ENCODE measurements at places on chromosomes 11 and 22.

- H3K27me3 ChIP-seq: peaks cover 7% of the 10 kb centered on the region
- H3K27ac ChIP-seq: no peak overlapping the region
- no peaks in the 10 kb centered on the region for H3K36me3 ChIP-seq
- no peak overlapping the region for H3K4me3 ChIP-seq
Observed at GRCh38 chr11:132134322-132134721, 763.9 kb downstream of the NTM start.

DNA sequence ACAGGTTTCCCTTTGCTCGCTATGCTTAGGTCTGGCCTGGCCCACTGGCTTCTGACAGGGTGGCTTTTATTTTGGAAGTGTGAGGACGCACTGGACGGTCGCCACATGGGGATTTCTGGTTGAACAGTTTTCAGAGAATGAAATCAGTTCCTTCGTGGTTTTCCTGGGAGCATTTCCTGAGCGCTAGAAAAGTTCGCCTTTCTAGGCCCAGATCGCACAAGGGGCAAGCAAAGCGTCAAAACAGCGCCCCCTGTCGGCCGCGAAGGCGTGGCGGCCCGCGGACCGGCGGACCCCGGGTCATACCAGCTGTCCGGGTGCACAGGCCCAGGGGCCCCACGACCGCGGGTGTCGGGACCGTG, 12.7 kb upstream of the CYP2R1 start:
- no peaks in the 10 kb centered on the region for H3K36me3 ChIP-seq
- H3K27me3 ChIP-seq: peaks cover 4% of the 10 kb centered on the region
- peaks cover 16% of the 10 kb centered on the region for H3K4me1 ChIP-seq
- no peak overlapping the region for H3K27ac ChIP-seq

GRCh38 chr11:93324500-93324899, 6.0 kb upstream of the DEUP1 start:
- DNase-seq: no peak
- no peak overlapping the region for H3K4me3 ChIP-seq
- no peaks in the 10 kb centered on the region for H3K27me3 ChIP-seq
- no peaks in the 10 kb centered on the region for H3K36me3 ChIP-seq
- no peak overlapping the region for H3K27ac ChIP-seq

- no peaks in the 10 kb centered on the region for H3K27me3 ChIP-seq
- no peak for DNase-seq
- peaks cover 44% of the 10 kb centered on the region for H3K36me3 ChIP-seq
- H3K27ac ChIP-seq: peak overlapping the region; percentile 58
- peak overlapping the region; percentile 66 for H3K4me3 ChIP-seq
Observed at GRCh38 chr11:57325735-57326048, 940 bp upstream of the TNKS1BP1 start.

- DNase-seq: no peak
- peaks cover 7% of the 10 kb centered on the region for H3K4me1 ChIP-seq
- no peaks in the 10 kb centered on the region for H3K36me3 ChIP-seq
- no peaks in the 10 kb centered on the region for H3K27me3 ChIP-seq
- H3K27ac ChIP-seq: no peak overlapping the region
Observed at GRCh38 chr11:13663631-13664071, 4.8 kb upstream of the FAR1 start.

DNA sequence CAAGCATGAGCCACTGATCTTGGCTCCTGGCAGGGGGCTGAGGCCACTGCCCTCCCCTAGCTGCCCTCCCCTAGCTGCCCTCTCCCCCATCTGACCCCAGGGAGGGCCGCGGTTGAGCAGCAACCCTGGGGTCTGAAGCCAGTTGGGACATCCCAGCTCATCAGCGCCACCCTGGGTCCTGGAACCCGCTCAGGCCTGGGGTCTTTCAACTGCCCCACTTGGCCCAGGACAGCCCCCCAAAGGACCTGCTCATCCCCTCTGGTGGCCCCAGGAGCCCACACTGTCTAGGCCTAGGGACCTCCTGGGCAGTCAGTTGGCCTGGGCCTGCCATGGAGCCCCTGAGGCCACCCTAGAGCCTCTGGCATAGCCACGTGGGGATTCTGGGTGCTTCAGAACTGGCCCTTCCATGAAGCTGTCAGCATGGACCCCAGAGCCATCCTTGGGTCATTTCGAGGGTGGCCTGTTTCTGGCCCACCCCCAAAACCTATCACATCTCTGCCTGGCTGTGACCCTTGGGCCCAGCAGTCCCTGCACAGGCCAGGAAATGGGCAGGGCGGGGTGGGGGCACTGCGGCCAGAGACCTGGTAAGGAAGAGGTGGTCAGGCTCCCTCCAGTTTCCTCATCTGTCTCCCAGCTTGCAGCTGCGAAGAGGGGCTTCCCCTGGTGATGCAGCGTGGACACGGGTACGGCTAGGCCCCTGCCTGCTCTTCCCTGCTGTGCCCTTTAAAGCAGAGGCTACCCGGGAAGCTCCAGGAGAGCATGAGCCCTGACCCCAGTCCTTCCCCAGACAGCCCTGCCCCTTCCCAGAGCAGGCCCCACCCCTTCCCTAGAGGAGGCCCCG, 37.9 kb downstream of the MUC2 start:
- H3K4me3 ChIP-seq: no peak overlapping the region
- H3K36me3 ChIP-seq: no peaks in the 10 kb centered on the region

DNA sequence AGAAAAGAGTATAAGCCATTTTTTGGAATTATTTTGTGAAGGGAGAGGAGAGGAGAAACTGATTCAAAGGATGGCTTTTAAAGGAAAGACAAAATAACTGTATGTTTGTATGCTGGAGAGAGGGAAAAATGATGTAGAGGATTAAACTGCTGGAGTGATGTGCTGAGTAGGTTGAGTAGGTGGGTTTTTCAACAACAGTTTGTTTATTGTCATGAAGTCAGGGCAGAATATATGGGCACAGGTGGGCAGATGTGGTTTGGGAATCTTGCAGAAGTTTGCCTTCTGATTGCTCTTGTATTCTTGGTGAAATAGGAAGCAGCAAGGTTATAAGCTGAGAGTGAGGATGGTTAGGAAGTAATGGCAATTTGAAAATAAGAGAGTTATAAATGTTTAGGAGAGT, 12.1 kb downstream of the SYT9 start:
- H3K4me3 ChIP-seq: no peak overlapping the region
- no peaks in the 10 kb centered on the region for H3K4me1 ChIP-seq
- H3K27me3 ChIP-seq: peaks cover 3% of the 10 kb centered on the region

DNA sequence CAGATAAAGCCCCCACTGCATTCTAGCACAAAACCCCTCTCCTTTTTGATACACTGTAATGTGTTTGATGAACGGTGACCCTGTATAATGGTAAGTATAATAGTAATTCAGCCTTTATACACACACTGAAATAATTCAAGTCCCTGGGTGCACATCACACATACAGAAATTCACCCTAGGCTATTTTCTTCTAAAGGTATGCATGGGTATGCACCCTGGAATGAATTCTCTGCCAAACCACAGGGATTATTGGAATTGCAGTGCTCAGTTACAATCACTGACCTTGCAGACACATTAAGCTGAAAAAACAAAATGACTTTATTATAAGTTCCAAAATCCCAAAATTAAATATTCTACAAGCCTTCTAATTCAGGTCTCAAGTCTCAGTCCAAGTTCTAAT, 245.9 kb upstream of the FAT3 start:
- no peaks in the 10 kb centered on the region for H3K4me1 ChIP-seq
- H3K36me3 ChIP-seq: no peaks in the 10 kb centered on the region
- H3K4me3 ChIP-seq: no peak overlapping the region
- no peak for DNase-seq
- no peak overlapping the region for H3K27ac ChIP-seq

GRCh38 chr22:46471901-46472721, 65.3 kb downstream of the CELSR1 start:
- H3K4me1 ChIP-seq: peaks cover 8% of the 10 kb centered on the region
- DNase-seq: no peak
- H3K4me3 ChIP-seq: no peak overlapping the region
- no peaks in the 10 kb centered on the region for H3K36me3 ChIP-seq

GRCh38 chr11:64226507-64227051, 505 bp downstream of the NUDT22 start:
- DNase-seq: peak; percentile 76
- H3K27ac ChIP-seq: no peak overlapping the region
- no peaks in the 10 kb centered on the region for H3K27me3 ChIP-seq
- H3K36me3 ChIP-seq: peaks cover 26% of the 10 kb centered on the region

- no peaks in the 10 kb centered on the region for H3K27me3 ChIP-seq
- no peak overlapping the region for H3K4me3 ChIP-seq
- DNase-seq: no peak
- H3K36me3 ChIP-seq: peaks cover 10% of the 10 kb centered on the region
Observed at GRCh38 chr11:1302461-1303125, 6.8 kb downstream of the TOLLIP start.

- H3K27ac ChIP-seq: no peak overlapping the region
- H3K4me3 ChIP-seq: no peak overlapping the region
- no peaks in the 10 kb centered on the region for H3K36me3 ChIP-seq
- DNase-seq: peak; percentile 66
- peaks cover 17% of the 10 kb centered on the region for H3K27me3 ChIP-seq
Observed at GRCh38 chr22:17119481-17120202, 1.5 kb downstream of the TMEM121B start.

DNA sequence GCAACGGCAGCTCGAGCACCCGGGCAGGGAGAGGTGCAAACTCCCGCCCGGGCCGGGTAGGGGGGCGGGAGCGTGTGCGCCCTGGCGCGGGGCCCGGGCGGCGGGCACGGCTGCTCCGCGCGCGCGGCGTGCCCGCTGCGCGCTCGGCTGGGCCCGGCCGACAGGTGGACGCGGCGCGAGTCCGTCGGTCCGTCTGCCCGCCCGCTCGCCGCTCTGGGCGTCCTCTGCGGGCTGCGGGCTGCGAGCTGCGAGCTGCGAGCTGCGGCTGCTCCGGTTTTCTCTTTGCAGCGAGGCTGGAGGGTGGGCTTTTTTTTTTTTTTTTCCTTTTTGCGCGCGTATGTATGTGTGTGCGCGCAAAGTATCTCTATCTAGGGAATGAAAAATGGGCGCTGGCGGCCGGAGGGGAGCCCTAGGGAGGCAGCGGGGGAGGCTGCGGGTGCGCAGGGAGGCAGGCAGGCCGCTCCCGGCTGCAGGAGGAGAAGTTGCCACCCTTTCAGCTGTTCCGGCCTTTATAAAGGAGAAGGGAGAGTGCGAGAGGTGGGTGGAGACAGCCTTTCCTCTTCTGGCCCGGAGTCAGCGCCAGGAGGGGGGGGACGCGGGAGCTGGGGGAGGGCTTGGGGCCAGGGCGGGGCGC, at the start of gene PDGFB:
TSS of gene PDGFB (minus strand) at position 487 of the 634 bp plus-strand sequence. CDS start 1,019 bp downstream, outside the sequence.
- H3K27ac ChIP-seq: no peak within 1 kb of the TSS
- peaks cover 54% of the 10 kb centered on the region for H3K4me1 ChIP-seq
- no peaks in the 10 kb centered on the region for H3K36me3 ChIP-seq
- peak within 1 kb of the TSS; percentile 5 for H3K4me3 ChIP-seq
- no peaks in the 10 kb centered on the region for H3K27me3 ChIP-seq

- no peaks in the 10 kb centered on the region for H3K27me3 ChIP-seq
- H3K36me3 ChIP-seq: no peaks in the 10 kb centered on the region
- peaks cover 7% of the 10 kb centered on the region for H3K4me1 ChIP-seq
- H3K27ac ChIP-seq: no peak overlapping the region
- H3K4me3 ChIP-seq: no peak overlapping the region
Observed at GRCh38 chr11:33942954-33943353, 51.1 kb upstream of the LMO2 start.

GRCh38 chr11:109046284-109046992, 375.6 kb upstream of the C11orf87 start:
- no peak overlapping the region for H3K4me3 ChIP-seq
- DNase-seq: no peak
- H3K27me3 ChIP-seq: no peaks in the 10 kb centered on the region

DNA sequence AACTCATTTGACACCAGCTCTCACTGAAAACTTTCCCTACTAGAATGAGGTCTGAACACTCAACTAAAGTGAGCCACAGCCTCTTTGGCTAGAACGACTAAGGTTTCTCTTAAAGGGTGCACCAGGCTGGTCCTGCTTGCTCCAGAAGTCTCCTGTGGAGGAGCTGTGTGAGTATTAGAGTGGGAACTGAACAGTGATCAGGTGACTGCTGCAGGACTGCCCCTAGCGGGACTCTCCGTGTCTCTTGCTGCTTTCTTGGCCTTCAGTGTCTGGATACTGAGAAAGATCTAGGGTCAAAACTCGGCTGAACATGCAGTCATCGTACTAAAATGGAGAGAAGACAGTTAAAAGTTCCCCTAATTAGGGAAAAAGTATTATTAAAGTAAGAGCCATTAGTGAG, 34.6 kb downstream of the FAM118A start:
- H3K4me3 ChIP-seq: no peak overlapping the region
- DNase-seq: peak; percentile 45
- no peaks in the 10 kb centered on the region for H3K4me1 ChIP-seq
- H3K36me3 ChIP-seq: peaks cover 22% of the 10 kb centered on the region

DNA sequence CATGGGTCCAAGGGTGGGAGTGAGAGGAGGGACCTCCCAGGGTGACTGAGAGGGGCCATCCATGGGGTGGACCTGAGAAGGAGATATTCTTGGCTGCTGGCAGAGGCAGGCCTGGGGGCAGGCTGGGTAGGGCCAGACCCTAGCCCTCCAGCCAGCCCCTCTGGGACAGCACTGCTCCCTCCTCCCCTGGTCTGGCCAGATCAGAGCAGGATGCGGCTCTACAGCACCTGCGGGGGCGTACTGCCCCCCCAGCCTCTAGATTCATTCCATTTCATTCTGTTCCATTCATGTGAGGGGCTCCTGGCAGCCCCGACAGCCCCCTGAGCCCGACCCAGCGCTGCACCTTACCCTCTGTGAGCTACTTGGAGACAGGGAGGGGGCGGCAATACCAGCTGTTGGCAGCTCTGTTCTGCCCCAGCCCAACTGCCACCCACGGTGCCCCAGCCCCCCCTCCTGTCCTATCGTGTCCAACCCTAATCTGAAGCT, 34.3 kb upstream of the MYRF start:
- no peaks in the 10 kb centered on the region for H3K27me3 ChIP-seq
- no peaks in the 10 kb centered on the region for H3K4me1 ChIP-seq
- no peak overlapping the region for H3K27ac ChIP-seq
- no peak for DNase-seq
- H3K4me3 ChIP-seq: no peak overlapping the region

GRCh38 chr11:20311444-20311843, 52.1 kb upstream of the HTATIP2 start:
- H3K27me3 ChIP-seq: no peaks in the 10 kb centered on the region
- no peak overlapping the region for H3K4me3 ChIP-seq
- DNase-seq: no peak
- H3K27ac ChIP-seq: no peak overlapping the region

DNA sequence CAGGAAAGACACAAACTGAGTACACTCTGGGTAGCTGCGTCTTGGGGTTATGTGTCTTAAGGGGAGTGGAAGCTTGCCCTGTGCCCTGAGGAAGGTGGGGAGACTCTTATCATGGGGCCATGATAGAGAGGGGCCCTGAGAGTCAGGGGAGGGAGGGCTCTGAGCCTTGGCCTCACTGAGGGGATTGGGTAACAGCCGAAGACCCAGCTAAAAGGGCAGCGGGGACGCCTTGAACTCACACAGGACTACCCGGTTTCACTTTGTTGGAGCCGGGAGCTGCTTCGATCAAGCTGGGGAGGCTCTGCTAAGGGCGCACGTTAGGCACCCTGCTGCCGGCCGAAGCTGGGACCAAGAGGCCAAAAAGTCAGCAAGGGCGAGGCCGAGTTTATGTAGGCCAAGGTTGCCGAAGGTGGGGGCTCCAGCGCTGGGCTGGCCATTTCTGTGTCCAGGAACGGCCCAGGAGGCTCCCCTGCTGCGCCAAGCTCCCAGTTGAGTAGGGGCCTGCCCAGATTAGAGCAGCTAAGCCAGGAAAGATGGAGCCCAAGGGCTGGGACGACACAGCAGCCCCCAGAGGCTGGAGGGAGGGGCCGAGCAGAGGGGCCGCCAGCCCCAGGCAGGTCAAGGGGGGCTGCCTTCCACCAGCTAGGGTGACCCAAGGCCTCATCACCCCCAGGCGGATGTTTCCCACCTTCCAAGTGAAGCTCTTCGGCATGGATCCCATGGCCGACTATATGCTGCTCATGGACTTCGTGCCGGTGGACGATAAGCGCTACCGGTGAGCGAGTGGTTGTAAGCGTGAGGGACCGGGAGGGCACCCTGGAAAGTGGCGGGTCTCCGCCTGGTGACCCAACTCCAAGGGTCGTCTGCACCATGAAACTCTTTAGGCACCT, 2.2 kb downstream of the TBX1 start:
- H3K4me1 ChIP-seq: no peaks in the 10 kb centered on the region
- peaks cover 44% of the 10 kb centered on the region for H3K27me3 ChIP-seq
- DNase-seq: no peak
- H3K27ac ChIP-seq: no peak overlapping the region
- H3K4me3 ChIP-seq: no peak overlapping the region

Data from common myeloid progenitor, CD34-positive (primary cell).